ENCODE measurements at places on chromosomes 3 and 15. TPM values are rescaled to one million over a fixed set of nuclear protein-coding genes. Genes with fewer than 3 reads are reported as not detected.

The DUOXA2 gene
- total RNA-seq, result not detected

The ZNF660 gene
- total RNA-seq, result 1.1 TPM

The CKMT1A gene
- not detected for total RNA-seq

The GMNC gene
- not detected for total RNA-seq

The FOXB1 gene
- not detected for total RNA-seq

The FGF12 gene
- not detected for total RNA-seq

The NAA80 gene
- 19.4 TPM for total RNA-seq
